ENCODE measurements at places on chromosomes 12 and 14.
A peak's percentile ranks its signal among the peaks of the same experiment; 100 is the strongest.

GRCh38 chr14:54667764-54668163 lies 100.8 kb downstream of the SAMD4A start:
- DNase-seq = peak; percentile 39

DNA sequence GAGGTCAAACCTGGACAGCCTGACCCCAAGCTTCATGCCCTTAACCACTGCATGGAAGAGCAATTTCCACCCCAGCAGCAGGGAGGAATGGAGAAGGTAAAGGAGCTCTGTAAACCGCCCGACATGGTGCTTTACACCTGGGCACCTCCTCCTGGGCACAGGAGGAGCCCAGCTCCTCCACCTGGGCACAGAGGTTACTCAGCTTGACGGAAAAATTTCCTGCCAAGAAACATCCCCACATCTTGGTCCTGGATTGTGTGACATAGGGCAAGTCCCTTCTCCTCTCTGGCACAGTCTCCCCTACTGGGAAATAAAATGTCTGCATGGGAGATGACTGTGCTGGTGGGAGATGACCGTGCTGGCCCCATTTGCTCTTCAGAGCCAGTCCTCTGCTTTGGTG lies 40.8 kb downstream of the TTC7B start:
- DNase-seq = no peak

DNA sequence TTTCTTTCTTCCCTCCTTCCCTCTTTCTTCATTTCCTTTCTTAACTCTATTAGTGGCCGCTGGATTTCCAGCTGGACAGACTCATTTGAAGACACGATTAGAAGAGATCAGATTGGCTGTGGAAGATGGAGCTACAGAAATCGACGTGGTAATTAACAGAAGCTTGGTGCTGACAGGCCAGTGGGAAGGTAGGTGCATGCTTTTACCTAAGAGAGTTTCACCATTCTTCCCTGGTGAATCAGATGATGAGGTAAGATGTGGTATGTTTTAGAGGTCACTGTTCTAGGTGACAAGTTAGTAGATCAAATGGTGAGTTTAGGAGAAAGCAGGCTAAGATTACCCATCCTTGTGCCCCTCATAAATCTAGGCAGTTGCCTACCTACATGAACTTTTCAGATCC lies 51.6 kb downstream of the DERA start:
- no peak for DNase-seq

- no peak for DNase-seq
Observed at GRCh38 chr14:54488318-54488645, 498 bp downstream of the GMFB start.

GRCh38 chr12:10364815-10365622 lies 24.8 kb downstream of the KLRK1 start:
- DNase-seq = peak; percentile 90

DNA sequence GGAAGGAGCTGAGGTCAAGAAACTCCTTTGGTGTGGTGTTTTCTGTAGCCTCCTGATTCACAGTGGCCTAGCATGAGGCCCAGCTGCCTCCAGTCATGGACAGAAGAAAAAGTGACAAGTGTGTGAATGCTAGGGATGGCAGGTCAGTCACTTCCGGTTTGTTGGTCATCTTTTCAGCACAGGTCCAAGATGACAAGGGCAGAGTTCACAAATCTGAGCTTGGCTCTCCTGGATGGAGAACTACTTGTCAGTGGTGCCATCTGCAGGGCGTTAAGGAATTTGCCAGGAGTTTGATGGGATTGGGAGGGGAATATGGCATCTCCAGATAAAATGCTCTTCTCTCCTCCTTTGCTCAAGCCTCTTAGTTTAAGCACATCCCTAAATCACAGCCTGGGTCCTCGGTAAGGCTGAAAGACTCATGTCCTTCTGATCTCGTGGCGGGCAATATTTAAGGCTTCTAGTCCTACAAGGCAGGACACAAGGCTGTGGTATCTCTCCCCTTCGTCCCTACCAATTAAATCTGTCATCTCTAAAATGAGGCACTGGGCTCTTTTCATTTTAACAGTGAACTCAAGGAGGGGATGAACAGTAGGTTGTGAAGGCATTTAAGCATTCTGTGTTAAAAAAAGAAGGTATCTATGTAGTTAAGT lies 10.0 kb downstream of the TUBA1B start:
- peak; percentile 72 for DNase-seq

GRCh38 chr14:76259029-76259735 lies 107.5 kb downstream of the GPATCH2L start:
- DNase-seq = no peak

Measured in eye (tissue), 1 donor.